ENCODE measurements at places on chromosomes 3 and 15. TPM values are rescaled to one million over a fixed set of nuclear protein-coding genes. Genes with fewer than 3 reads are reported as not detected.

CHRM5 gene
- total RNA-seq, result not detected

INKA1 gene
- 2.2 TPM for total RNA-seq

HIGD2B gene
- 0.21 TPM for total RNA-seq

INSYN1 gene
- 2.6 TPM for total RNA-seq

EHD4 gene
- total RNA-seq, result 43.2 TPM

C3orf18 gene
- 5.0 TPM for total RNA-seq

THBS1 gene
- total RNA-seq, result 61.9 TPM

PLSCR2 gene
- 0.54 TPM for total RNA-seq

GOLGA8G gene
- total RNA-seq, result not detected
